Renal cortical epithelial cell (primary cell): ENCODE measurements at places on chromosomes 4 and X. TPM values are rescaled to one million over a fixed set of nuclear protein-coding genes. Genes with fewer than 3 reads are reported as not detected.

- no peak for DNase-seq
Measured at GRCh38 chr4:102477657-102478056, 23.5 kb upstream of the NFKB1 start.

GRCh38 chr4:10075158-10075863 is 41.3 kb downstream of the WDR1 start:
- DNase-seq = no peak

- peak; percentile 81 for DNase-seq
Measured at GRCh38 chr4:155604718-155605626, 61.7 kb upstream of the GUCY1A1 start.

GRCh38 chr4:102234243-102234838 is 110.9 kb downstream of the SLC39A8 start:
- DNase-seq = no peak

SPARCL1 gene
- 0.35 and 1.7 TPM in 2 replicates for total RNA-seq
